Left ventricle myocardium inferior (tissue), 1 donor: ENCODE measurements at places on chromosomes 4 and X. TPM values are rescaled to one million over a fixed set of nuclear protein-coding genes. Genes with fewer than 3 reads are reported as not detected.

Gene DDX53
- total RNA-seq: not detected

Gene NDST4
- total RNA-seq: 0.11 TPM

Gene ARHGEF38
- not detected for total RNA-seq

Gene GAB1
- total RNA-seq: 87.1 TPM

Gene CFP
- 3.0 TPM for total RNA-seq

- DNase-seq: no peak
Measured at GRCh38 chr4:147173797-147174432, 228.3 kb upstream of the TTC29 start.

GRCh38 chr4:13540446-13541175 lies 3.7 kb downstream of the NKX3-2 start:
- DNase-seq: no peak

DNA sequence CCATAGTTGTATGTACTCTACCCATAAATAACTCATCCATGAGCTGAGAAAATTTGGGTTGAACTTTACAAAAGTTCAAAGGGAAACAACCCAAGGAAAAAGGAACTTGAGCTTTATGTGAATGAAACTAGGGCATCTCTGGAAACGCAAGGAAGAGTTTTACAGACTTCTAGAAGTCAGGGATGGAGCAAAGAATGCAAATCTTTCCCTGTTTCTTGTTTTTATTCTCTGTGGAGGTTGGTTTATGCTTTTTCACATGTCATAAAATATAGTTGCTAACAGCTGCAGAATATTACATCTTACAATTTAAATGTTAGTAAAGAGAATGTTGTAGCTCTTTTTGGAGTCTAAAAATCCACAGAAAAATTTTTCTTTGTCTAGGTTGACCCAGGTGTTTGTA lies 754.1 kb downstream of the PCDH7 start:
- no peak for DNase-seq

DNA sequence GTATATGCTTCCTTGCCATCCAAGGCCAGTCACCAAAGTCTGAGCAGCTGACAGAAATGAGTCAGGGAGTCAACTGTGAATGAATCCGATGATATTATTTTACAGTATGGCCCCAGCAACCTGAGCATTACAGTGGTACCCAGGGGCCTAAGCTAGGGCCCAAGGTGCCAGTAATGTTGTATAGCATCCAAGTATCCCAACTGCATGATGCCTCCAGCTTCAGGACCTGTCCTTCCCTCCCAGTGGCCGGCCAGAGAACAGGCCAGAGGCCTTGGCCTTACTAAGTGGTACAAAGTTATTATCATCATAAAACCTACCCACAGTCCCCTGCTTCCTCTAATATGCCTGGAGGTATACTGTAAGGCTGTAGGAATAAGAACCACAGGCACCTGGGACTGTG lies 79.9 kb downstream of the RFC1 start:
- no peak for DNase-seq

GRCh38 chr4:138226351-138226750 lies 15.8 kb downstream of the SLC7A11 start:
- no peak for DNase-seq
